ENCODE measurements at places on chromosomes 11 and 22. TPM values are rescaled to one million over a fixed set of nuclear protein-coding genes. Genes with fewer than 3 reads are reported as not detected.

DNA sequence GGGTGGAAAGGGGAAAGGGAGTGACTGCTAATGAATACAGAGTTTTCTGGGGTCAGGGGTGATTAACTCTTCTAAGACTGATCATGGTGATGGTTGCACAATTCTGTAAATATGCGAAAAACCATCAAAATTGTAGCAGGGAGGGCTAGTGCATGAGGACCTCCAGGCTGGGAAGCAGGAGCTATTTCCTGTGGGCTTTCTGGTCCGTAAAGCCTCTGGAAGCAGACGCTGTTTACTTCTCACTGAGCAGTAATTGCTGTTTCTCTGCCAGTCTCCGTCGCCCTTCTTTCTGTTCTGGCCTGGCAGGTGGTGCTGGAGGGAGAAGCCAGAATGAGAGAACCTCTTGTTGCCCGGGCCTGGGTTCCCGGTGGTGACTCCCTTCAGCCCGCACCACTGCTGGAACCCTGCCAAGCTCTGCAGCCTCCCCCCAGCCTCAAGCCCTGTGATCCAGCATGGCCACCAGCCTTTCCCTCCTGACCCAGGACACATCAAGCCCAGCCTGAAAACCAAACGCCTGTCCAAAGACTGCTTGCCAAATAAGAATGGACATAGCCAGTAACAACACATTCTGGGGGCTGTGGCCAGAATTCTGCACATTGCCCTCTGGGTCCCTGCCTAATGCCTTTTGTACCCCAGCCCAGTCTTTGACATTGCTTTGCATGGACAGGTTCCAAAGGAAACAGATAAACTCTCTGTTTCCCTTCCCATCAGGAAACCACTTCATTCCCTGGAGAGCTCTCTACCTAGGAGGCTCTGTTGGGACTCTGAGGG, 201.0 kb upstream of the NAV2 start:
- no peak for DNase-seq

GRCh38 chr11:33930317-33931021, 38.6 kb upstream of the LMO2 start:
- DNase-seq: no peak

DNA sequence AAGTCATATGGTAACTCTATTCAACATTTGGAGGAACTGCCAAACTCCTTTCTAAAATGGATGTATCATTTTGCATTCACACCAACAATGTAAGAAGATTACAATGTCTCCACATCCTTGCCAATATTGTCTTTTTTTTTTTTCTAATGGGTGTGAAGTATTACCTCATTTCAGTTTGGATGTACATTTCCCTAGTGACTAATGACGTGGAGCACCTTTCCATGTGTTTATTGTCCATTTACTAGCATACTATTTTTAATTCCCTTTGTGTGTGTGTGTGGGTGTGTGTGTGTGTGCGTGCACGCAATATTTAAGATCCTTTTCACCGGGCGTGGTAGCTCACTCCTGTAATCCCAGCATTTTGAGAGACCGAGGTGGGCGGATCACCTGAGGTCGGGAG, 62.7 kb downstream of the APOL3 start:
- DNase-seq: no peak

DNA sequence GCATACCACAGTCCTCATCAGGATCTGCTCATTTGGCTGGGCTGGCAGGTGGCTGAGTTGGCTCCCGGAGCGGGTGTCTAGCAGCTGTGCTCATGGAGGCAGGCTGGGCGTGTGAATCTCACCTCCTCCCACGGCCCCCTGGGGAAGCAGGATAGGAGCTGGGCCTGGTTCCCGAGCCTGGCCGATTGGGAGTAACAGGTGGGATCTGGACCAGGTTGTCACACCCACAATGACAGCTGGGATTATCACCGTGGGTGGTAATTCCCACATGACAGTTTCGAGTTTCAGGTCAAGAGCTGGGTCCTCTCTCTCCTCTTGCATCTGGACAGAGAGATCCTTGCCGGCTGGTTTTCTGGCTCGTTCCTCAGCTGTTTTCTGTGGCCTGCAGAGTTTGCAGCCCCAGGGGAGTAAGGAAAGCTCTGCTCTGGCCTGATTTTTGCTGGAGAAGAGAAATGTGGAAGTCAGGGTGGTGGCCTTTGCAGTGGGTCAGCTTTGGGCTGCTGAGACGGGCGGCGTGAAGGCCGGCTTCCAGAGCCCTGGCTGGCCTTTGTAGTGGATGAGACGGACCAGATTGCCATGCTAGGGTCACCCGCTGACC, 57.0 kb downstream of the BCR start:
- DNase-seq: peak; percentile 74

GRCh38 chr22:17741866-17742526, 32.3 kb downstream of the BID start:
- DNase-seq: no peak

DNA sequence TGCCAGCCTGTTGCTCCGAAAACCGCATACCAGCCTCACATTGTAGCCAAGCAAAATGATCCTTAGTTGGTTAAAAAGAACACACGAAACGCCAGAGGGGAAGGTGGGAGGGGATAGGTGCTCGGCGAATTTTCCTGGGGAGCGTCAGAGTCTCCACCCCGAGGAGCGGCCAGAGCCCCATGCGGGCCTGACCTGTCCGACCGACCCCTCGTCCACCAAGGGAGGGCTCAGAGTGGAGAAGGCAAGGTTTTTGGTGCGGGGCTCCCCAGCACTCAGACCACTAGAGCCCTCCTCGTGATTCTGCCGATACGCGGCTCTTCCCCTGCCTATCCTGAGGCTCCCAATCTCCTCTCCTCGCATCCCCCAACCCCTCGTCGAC, 39.6 kb downstream of the DIXDC1 start:
- no peak for DNase-seq

- DNase-seq: no peak
Measured at GRCh38 chr11:120208777-120209176, 2.1 kb upstream of the OAF start.

- no peak for DNase-seq
Measured at GRCh38 chr11:12204506-12204905, 94.1 kb downstream of the MICAL2 start.

GRCh38 chr11:71240865-71241691, 11.3 kb downstream of the SHANK2 start:
- DNase-seq: peak; percentile 78

DNA sequence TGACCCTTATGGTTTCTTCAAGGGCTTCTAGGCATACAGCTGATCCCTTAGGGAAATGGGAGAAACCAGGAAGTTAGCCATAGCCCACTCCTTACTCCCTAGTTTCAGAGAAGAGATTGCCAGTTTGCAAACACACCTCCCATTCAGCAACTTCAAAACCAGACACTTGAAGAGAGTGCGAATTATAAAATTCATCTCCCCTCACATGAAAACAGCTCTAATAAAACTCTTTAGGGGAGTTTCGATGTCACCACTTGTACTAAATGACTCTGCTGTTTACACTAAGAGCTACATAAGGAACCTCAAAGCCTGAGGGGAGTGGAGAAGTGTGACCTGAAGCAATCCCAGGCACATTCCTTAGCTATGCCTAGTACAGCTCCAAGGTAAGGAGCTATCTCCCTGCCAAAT, 8.3 kb downstream of the LGR4 start:
- no peak for DNase-seq

The OR51I1 gene
- not detected for total RNA-seq

The TMPRSS4 gene
- total RNA-seq: not detected
